Activated CD8-positive, alpha-beta memory T cell treated with anti-CD3 and anti-CD28 coated beads, Interleukin-2, amount 50 U/mL, for 4 hours (primary cell): ENCODE measurements at places on chromosomes 11 and 22.

DNA sequence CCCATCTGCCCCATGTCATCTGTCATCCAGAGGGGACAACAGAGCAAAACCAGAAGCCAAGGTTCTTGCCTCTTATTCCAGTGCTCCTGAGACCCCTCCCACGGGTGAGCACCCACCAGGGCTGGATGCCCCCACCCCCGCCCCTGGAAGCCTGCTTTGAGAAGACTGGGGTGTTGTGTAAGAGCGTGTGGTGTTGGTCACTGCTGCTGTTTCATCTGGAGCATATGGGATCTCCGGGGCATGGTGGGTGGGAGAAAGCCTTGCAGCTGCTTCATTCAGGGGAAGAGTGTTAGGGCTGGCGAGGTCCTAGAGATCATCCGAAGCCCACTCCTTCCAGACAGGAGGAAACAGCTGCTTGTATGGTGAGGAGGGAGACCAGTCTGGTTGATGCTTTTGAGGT is 54.1 kb downstream of the CHRDL2 start:
- DNase-seq: no peak

GRCh38 chr11:2800655-2801531 is 84.7 kb downstream of the CDKN1C start:
- DNase-seq: peak; percentile 9

GRCh38 chr22:40044870-40045834 is 50.4 kb downstream of the FAM83F start:
- peak; percentile 73 for DNase-seq

DNA sequence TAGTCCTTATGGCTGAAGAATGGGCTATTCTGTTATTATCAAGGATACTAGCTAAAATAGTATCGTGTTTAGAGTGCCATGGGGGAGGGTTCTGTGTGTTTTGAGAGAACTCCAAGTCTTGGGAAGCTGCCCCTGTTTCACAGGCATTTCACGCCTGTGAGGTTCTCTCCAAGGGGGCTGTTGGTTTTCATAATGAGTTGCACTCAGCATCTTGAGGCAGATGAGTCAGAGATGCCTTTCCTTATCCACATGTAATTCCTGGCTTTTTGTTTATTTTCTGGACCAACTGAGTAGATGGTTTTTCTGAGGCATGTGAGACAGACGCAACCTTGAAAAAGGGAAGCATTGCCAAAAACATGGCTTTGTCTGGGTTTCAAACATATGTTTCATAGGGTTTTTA is 203.7 kb downstream of the ARHGAP42 start:
- DNase-seq: no peak

DNA sequence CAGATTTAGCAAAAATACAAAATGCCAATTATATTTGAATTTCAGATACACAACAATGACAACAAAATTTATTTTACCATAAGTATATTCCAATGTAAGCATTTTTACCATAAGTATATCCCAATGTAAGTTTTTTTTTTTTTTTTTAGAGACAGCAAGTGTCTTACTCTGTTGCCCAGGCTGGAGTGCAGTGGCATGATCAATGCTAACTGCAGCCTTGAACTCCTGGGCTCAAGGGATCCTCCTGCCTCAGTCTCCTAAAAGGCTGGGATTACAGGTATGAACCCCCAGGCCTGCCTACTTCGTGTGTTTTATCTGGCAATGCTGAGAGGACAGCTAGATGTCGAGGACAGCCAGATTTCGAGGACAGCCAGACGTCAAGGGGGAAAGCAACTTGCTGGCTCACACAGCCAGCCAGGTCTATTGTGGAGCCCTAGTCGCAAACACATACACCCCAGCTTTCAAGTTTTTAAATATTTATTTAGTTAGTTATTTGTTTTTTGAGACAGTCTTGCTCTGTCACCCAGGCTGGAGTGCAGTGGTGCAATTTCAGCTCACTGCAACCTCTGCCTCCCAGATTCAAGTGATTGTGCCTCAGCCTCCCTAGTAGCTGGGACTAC is 1.1 kb upstream of the SERPING1 start:
- no peak for DNase-seq
